Activated naive CD4-positive, alpha-beta T cell (primary cell): ENCODE measurements at places on chromosomes 3 and 15.

DNA sequence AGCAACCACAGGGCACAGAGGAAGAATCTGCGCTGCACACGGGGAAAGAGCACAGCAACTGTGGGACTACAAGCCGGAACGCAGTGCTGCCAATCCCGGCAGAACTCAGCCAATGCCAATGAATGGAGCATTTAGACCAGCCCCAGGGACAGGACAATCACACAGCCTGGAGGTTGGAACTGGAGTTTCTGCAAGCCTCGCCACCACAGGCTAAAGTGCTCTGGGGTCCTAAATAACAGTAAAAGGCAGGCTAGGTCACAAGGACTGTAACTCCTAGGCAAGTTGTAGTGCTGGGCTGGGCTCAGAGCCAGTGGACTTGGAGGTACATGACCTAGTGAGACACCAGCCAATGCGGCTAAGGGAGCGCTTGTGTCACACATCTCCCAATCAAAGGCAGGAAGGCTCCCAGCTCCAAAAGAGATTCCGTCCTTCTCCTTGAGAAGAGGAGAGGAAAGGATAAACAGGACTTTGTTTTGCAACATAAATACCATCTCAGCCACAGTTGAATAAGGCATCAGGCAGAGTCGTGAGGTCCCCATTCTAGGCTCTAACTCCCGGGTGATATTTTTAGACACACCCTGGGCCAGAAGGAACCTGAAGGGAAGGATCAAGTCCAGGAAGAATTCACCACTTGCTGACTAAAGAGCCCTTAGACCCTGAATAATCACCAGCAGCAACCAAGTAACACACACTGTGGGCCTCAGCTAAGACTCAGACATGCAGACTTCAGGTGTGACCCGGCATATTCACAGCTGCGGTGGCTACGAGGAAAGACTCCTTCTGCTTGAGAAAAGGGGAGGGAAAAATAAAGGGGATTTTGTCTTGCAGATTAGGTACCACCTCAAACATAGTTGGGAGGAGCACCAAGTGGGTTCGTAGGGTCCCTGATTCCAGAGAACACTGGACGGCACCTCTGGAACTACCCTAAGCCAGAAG, 85.5 kb upstream of the XXYLT1 start:
- no peak for DNase-seq

GRCh38 chr3:46923559-46924350, 46.2 kb downstream of the PTH1R start:
- no peak for DNase-seq

DNA sequence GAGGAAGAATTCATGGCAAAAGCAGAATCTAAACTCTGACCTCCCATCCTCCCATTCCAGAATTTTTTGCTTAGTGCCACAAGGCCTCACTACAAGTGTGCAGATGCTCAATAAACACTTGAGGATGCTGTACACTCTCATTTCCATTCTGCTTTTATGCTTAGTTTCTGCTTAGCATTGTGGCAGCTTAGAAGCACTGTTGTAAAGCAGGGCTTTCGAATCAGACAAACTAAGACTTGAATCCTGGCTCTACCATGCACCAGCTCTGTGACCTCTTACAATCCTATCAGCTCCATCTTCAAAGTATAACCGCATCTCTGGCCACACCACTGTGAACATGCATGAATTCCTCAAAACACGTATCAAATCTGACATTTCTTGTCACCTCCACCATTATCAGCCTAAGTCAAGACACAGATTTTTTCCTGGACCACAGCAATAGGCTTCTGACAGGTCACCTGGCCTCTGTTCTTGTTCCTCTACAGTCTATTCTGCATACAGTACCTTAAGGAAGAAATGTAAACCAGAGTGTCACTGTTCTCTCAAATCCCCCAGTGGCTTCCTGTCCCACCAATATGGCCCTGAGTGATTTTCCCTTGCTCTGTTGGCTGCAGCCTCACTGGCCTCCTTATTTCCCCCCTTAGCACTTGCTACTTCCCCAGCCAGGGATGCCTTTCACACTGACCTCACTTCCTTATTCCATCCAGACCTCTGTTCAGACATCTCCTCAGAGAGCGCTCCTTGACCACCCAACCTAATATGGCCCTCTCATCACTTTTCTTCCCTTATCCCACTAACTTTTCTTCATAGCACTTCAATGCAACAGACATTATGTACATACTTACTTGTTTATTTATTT, 8.1 kb upstream of the PHC3 start:
- no peak for DNase-seq

DNA sequence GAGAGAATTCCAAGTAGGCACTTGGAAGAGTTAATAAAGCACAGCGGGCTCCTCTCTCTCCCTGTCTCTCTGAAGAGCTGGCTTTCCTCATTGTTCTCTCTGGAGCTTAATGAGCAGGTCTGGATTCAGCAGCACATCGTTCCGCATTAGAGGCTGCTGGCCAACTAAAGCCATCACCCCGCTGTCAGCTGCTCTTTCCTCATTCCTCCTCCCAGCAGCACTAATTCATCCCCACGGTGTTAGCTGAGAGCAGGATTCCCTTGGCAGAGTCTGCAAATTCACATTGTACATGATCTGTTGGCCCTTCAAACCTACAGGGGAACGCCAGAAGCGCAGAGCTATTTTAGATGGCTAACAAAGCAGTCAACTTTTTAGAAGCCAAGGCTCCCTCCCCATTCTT, 44.2 kb downstream of the SGO1 start:
- no peak for DNase-seq

DNA sequence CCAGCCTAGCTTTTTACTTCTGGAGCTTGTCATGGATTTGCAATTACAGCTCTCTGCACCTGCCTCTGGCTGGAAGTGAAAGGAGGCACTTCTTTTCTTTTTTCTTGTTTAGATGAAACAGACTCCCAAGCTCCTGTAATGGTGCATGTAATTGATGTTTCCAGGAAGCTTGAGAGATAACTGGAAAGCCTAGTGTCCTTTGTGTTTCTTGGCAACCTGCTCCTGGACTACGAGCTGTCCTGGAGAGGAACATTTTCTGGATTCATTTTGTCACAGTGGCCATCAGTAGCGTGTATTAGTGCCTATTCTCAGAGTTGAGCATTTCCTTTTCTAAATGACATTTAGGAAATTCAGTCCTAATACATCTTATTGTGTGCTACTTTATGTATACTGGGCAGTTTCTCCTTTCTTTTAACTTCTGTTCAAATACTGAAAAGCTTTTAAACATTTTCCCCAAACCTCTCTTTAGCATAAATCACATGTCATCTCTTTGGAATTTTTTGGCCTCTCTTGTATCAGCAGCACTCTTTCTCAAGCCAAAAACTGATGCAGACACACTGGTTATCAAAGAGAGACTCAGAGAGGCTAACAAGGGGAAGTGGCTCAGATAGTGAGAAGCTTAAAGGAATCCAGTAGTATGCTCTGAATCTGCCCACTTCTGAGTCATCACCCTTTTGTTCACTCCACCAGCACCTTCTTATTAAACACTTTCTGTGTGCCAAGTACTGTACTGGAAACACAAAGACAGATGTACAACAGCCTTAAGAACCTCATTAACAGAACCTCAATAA, 62.6 kb upstream of the SLC2A2 start:
- no peak for DNase-seq

DNA sequence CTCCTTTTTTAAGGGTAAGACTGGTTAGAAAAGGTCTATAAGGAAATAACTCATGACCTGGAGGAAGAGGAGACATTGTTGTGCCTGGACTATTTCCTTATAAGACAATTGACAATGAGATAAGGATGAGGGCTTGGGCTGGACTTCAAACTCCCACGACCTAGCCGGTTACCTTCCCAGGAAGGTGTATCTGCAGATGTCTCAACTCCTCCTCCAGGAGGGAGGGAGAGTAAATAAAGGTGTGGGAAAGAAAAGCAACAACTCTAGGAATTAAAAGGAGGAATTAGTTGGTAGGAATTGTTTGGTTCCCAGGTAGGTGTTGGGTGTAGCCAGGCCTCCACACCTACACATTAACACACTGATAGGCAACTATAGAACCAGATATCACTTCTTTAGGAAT, 97.8 kb upstream of the TBL1XR1 start:
- no peak for DNase-seq

DNA sequence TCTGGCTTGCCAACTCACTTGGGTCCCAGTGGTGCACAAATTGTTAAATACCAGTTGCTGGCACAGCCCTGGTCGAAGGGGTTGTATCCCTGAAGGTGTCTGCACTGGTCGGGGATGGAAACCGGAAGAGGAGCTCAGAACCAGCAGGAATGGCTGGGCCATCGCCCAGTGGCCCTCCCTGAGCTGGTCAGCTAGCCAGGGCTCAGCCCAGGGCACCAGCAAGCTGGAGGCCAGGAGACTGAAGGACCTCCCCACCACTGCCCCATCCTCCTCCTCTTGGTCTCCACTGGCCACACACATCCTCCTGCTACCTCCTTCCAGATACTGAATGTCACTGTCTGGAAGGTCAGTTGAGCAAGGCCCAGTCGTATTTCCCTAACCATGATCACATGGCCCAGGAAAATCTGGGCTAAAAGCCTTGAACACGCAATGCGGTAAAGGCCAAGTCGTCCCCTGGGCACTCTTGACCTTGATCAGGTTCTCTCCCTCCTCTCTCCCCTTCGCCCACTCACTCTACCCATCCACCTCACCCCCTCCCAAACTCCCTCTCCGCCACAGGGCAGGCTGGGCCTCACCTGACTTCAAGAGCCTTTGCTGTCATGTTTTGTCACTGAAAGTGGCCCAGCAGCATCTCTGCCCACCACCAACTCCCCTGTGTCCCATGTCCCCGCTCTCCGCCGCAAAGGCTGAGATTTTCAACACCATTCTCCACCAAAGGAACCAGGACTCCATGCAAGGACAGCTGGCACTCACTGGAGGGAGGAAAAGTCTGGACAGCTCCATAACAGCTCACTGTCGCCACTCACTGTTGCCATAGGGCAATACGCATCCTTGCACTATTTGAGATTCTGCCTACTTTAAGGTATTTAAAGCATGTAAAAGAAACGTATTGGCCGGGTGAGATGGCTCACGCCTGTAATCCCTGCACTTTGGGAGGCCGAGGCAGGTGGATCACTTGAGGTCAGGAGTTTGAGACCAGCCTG, 12.1 kb downstream of the ZDHHC19 start:
- no peak for DNase-seq

DNA sequence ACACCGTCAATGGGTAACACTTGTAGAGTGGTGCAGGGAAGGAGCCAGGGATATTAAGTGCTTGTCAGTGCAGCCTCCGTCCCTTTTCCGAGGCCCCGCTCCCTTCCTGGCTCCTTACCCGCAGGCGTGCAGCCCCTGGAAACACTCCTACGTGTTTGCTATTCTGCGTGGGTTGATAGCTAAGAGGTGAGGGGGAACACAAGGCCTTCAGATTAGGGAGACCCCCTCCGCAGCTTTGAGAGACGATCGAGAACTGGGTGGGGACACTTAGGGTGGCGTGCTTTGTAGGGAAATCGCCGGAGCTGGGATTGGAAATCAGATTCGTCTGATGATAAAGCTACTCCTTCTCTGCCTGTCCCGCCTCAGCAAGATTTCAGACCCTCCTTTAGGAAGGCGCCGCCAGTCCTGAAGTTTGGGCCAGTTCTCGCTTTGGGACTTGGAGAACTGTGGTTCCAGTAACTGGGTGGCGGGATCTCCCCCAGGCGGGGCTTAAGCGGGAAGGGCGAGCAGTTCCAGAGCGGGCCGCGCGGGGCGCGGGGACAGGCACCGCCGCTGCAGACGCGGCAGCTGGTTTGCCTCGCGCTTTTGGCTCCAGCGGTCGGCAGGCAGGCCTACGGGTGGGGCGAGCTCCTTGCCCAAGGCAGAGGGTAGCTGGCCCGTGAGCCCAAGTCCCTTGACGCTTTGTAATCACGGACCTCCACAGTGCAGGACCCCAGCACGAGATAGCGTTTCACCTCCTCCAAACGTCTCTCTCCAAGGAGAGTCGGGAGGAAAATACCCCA, 8.0 kb upstream of the FAM107A start:
- peak; percentile 9 for DNase-seq

DNA sequence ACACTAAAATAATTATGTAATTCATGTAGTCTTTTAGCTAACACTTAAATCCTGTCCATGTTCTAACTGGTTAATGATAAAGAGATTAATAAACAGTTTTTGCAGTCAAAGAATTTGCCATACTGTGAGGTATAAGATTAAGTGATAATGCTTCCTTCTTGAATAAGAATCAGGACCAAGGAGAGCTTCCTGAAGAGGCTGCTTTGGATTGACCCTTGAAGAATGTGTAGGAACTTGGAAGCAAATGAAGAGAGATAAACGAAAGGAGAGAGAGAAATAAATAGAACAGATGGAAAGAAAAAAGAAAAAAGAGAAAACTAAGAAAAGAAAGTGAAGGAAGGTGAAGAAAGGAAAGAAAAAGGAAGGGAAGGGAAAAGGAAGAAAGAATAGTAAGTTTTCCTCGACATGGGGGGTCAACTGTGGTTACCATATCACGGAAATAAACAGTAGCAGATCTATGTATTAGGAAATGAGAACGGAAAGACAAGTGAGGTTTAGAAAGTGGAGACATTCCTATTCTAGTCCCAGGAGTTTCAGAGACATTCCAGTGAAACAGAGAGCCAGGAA, 539.8 kb downstream of the FGF12 start:
- DNase-seq, result no peak

DNA sequence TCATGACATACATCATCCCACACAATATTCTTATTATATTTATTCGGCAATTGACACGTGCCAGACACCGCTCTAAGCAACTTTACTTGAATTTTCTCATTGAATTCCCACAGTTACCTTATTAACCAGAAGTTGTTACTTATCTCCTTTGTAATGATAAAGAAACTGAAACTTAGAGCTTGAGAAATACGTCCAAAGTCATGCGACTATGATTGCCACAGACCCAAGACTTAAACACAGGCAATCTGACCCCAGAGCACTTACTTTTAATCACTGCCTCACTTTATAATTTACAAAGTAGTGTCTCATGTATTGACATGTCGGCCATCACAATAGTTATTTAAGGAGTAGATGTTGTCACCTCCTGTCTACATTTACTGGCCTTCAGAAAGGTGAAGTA, 64.7 kb downstream of the ATP13A4 start:
- no peak for DNase-seq

DNA sequence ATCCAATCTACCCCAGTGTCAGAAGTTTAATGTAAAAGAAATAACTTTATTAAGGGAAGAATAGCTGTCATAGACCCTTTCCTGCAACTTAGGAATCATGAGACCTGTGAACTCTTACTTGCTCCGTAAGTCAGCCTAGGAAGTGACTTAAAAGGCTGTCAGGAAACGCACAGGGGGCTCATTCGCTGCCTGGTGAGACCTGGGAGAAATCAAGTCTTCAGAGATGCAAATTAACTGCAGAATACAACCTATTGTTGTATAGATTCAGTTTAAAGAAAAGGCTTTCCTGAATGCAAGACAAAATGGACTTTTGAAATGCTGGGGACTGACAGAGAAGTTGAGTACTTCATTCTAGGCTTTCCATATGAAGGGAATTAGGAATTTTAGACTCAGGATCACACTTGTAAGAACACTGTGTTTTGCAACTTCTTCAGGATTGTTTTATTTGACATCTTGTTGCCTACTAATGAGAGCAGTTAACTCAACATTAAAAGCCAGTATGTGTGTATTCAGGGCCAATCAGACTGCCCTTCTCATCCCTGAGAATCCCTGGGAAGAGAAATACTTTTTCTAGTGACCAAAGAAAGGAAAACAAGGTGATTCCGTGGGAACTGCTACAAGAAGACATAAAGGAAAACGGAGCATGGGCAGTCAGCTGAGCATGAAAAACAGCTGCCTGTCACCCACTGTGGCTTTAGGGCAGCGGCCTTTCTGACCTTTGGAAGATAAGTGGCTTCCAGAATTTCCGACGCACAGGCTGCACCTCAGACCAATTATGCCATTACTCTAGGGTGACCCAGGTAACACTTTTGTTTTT, 18.5 kb upstream of the DPPA4 start:
- no peak for DNase-seq

- DNase-seq, result peak; percentile 25
These were observed 7.7 kb downstream of the LRRC2 start for GRCh38 chr3:46558184-46559043.

- no peak for DNase-seq
These were observed 3.1 kb upstream of the CPLX3 start for GRCh38 chr15:74823324-74823723.
